ENCODE measurements at places on chromosomes 6 and 20.

- DNase-seq: no peak
Observed at GRCh38 chr6:25006565-25007001, 70.8 kb upstream of the RIPOR2 start.

GRCh38 chr20:51569815-51570738 lies 27.6 kb upstream of the NFATC2 start:
- DNase-seq: no peak

GRCh38 chr20:13821876-13822275 lies 37.0 kb downstream of the NDUFAF5 start:
- DNase-seq: no peak

GRCh38 chr20:62773845-62774714 lies 22.2 kb upstream of the MRGBP start:
- no peak for DNase-seq

DNA sequence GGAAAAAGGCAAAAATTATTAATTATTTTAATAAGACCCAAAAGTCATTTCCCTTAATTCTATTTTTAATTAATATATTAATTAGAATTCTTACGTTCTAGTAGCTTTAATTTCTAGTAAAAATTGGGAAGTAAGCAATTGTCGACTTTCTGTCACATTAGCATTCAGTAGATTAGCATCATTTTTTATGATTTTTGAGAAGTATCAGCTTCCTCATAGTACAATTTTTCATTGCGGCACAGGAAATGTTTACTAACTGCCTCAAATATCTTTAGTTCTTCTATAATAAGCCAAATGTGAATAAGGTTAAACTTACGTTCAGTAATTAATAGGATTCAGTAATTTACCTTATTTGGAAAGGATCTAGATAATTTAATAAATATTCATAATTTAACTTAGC lies 687.4 kb downstream of the EPM2A start:
- DNase-seq: no peak

- DNase-seq: no peak
Observed at GRCh38 chr6:43943099-43943766, 173.2 kb downstream of the VEGFA start.

GRCh38 chr6:53461696-53462095 lies 83.2 kb downstream of the GCLC start:
- DNase-seq: peak; percentile 94
